ENCODE measurements at places on chromosomes 2 and 18. TPM values are rescaled to one million over a fixed set of nuclear protein-coding genes. Genes with fewer than 3 reads are reported as not detected.

GRCh38 chr2:219247678-219248642, 2.7 kb downstream of the STK16 start:
- H3K27me3 ChIP-seq = no peaks in the 10 kb centered on the region
- DNase-seq = no peak
- peak overlapping the region; percentile 96 for H3K4me3 ChIP-seq

DNA sequence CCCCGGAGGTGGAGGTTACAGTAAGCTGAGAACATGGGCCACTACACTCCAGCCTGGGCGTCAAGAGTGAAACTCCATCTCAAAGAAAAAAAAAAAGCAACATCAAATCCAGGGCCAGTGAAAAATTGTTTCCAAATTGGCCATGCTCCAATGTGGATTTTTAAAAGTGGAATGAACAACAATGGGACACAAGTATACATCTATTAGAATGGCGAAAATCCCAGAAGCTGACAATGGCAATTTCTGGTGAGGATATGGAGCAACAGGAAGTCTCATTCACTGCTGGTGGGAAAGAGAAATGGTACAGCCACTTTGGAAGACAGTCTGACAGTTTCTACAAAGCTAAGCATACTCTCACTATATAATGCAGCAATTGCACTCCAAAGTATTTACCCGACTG, 161.4 kb downstream of the UXS1 start:
- no peak overlapping the region for H3K4me3 ChIP-seq
- peaks cover 34% of the 10 kb centered on the region for H3K4me1 ChIP-seq
- H3K36me3 ChIP-seq = peaks cover 5% of the 10 kb centered on the region

DNA sequence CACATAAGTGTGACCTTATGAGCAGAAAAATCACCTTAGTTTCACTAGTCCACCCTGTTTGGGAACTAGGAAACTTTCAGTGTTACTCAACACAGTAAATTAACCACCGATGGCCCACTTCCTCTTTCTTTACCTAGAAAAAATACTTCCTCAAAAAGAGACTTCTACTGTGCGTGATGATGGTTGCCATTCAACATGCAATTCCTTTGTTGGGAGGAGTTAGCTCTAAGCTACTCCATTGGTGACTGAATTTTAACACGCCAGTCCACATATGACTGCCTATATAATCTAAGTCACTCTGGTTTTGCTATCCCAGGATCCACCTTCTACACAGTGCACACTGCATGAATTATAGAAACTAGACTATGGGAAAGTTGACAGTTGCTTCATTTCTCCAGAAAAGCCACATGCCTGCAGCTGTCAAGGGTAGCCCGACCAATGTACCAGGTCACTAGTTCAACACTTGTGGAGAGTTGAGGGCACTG, 47.8 kb upstream of the REG3G start:
- no peaks in the 10 kb centered on the region for H3K36me3 ChIP-seq
- H3K4me3 ChIP-seq = no peak overlapping the region
- H3K27me3 ChIP-seq = no peaks in the 10 kb centered on the region
- H3K27ac ChIP-seq = no peak overlapping the region
- DNase-seq = no peak
- no peaks in the 10 kb centered on the region for H3K4me1 ChIP-seq

DNA sequence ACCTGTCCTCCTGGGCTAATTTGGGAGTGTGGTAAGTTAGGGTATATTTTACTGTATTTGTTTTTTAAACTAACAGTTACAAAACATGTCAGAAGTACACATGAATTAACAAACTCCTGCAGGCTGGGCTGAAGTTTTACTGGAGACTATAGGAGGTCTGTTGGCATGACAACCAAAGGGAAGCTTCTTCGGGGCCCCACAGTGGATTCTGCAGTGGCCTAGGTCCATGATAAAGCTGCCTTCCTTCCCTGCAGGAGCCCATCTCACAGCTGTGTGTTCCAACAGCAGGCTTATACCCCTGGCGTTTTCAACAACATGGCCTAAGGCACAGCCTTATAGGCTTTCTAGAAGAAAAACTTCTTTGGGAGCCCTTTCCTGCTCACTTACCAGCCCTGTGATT, 128.0 kb upstream of the SETBP1 start:
- peaks cover 12% of the 10 kb centered on the region for H3K4me1 ChIP-seq
- DNase-seq = no peak
- H3K27me3 ChIP-seq = no peaks in the 10 kb centered on the region
- no peak overlapping the region for H3K27ac ChIP-seq
- H3K36me3 ChIP-seq = no peaks in the 10 kb centered on the region
- H3K4me3 ChIP-seq = no peak overlapping the region

GRCh38 chr2:9397201-9397600, 26.1 kb downstream of the ITGB1BP1 start:
- no peaks in the 10 kb centered on the region for H3K4me1 ChIP-seq
- no peak overlapping the region for H3K4me3 ChIP-seq
- no peak overlapping the region for H3K27ac ChIP-seq
- no peaks in the 10 kb centered on the region for H3K27me3 ChIP-seq

DNA sequence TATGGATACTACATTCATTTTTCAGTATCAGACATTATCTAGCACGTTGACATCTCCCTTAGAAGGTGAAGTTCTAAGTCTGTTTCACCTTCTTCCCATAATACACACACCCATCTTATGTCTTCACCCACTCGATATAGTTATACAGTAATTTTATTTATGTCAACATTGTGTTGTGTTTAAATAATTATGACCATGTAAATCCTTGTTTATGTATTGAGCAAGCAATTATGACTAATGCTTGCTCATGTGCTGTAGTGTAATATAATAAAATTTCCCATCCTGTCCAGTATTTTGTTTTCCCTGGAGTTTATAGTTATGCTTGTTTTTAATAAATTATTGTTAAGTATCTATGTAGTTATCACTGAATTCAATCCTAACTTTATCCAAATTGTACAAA, 163.2 kb downstream of the MTX2 start:
- no peak overlapping the region for H3K4me3 ChIP-seq
- H3K27ac ChIP-seq = no peak overlapping the region
- DNase-seq = no peak
- H3K36me3 ChIP-seq = peaks cover 5% of the 10 kb centered on the region
- H3K27me3 ChIP-seq = peaks cover 17% of the 10 kb centered on the region

DNA sequence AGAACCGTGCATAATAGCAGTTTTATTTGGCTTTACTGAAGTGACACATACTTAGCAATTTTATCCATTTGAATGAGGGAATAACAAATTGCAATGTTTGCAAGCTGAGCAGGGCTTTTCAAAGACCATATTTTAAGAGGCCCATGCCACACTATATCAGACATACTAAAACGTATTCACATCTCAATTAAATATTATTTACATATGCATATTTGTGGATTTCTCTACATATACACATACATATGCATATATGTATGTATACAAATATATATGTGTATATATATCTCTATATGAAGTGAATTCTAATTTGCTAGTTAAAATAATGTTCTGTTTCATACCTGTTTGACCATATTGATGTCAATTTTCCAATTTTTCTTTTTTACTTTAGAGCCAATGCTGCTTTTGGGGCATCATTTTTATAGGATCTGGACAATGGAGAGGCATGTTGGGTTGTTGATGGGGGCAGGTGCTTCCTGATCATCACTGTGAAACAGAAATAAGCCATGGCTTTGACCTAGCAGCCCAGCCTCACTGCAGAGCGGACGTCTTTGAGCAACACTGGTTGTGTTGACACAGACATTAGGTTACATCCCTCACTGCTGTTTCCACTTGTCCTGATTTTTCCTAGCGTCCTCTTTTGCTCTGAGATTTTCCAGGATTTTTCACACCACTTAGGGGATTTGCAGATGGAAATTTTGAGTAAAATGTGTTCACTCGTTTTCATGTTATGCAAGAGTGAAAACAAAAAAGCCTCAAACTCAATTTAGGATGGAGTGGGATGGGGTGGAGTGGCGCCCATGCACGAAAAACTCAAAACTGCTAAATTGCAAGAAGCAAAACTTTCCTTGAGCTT, 56.9 kb downstream of the RDH14 start:
- H3K4me3 ChIP-seq = no peak overlapping the region
- H3K36me3 ChIP-seq = no peaks in the 10 kb centered on the region
- H3K27me3 ChIP-seq = peaks cover 11% of the 10 kb centered on the region
- peaks cover 6% of the 10 kb centered on the region for H3K4me1 ChIP-seq

- H3K27me3 ChIP-seq = peaks cover 18% of the 10 kb centered on the region
- H3K4me3 ChIP-seq = no peak overlapping the region
- no peak overlapping the region for H3K27ac ChIP-seq
- no peaks in the 10 kb centered on the region for H3K36me3 ChIP-seq
- peak; percentile 44 for DNase-seq
Observed at GRCh38 chr2:235042576-235043515, 91.0 kb downstream of the SH3BP4 start.

- no peak for DNase-seq
- H3K27ac ChIP-seq = no peak overlapping the region
- H3K4me3 ChIP-seq = no peak overlapping the region
- H3K27me3 ChIP-seq = no peaks in the 10 kb centered on the region
- no peaks in the 10 kb centered on the region for H3K4me1 ChIP-seq
Observed at GRCh38 chr2:63035169-63035568, 15.5 kb upstream of the OTX1 start.

GRCh38 chr2:197028230-197028629, 101.7 kb upstream of the PGAP1 start:
- DNase-seq = no peak
- peaks cover 44% of the 10 kb centered on the region for H3K4me1 ChIP-seq
- H3K4me3 ChIP-seq = no peak overlapping the region
- peaks cover 60% of the 10 kb centered on the region for H3K36me3 ChIP-seq

DNA sequence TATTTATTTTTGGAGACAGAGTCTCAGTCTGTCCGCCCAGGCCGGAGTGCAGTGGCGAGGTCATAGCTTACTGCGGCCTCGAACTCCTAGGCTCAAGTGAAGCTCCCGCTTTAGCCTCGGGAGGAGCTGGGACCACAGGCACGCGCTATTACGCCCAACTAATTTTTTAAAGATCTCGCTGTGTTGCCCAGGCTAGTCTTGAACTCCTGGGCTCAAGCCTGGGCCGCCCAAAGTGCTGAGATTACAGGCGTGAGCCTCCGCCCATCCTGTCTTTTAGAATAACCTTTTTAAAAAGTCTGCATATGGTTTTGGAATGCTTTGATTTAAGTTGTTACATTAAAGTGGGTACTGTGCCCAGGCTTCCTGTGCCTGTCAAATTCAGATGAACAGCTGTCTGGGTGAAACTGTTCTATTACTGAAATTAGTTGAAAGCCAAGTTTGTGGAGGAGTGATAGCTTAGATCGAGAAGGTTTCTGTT, 944 bp downstream of the RAB3GAP1 start:
- H3K27ac ChIP-seq = peak overlapping the region; percentile 95
- DNase-seq = no peak
- H3K4me1 ChIP-seq = peaks cover 45% of the 10 kb centered on the region
- peaks cover 15% of the 10 kb centered on the region for H3K27me3 ChIP-seq
- H3K36me3 ChIP-seq = peaks cover 8% of the 10 kb centered on the region

DNA sequence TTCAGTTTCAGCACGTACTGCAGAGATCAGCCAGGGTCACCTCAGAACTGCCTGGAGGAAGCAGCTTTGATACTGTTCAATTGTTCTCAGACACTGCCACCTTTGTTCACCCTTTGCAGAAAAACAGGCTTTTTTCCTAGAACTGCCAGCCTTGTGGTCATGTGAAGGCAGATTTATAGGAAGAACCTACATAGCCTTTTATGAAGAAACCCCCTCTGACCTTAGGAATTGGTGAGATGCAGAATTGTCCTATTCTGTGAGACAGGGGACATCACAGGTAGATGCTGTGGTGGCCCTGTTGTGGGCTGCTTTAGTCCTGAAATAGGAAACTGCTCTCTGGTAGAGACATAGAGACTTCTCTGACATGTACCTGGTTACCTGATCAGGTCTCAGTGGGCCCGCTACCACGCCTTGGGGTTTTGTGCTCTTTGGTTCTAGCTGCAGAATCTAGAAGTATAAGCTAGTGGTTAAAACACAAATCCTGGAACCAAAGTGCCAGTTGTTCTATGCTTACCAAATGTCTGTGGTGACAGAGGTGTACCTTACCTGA, 206.6 kb downstream of the AGPS start:
- no peaks in the 10 kb centered on the region for H3K4me1 ChIP-seq
- peaks cover 17% of the 10 kb centered on the region for H3K27me3 ChIP-seq
- H3K36me3 ChIP-seq = no peaks in the 10 kb centered on the region
- H3K4me3 ChIP-seq = no peak overlapping the region
- H3K27ac ChIP-seq = no peak overlapping the region

DNA sequence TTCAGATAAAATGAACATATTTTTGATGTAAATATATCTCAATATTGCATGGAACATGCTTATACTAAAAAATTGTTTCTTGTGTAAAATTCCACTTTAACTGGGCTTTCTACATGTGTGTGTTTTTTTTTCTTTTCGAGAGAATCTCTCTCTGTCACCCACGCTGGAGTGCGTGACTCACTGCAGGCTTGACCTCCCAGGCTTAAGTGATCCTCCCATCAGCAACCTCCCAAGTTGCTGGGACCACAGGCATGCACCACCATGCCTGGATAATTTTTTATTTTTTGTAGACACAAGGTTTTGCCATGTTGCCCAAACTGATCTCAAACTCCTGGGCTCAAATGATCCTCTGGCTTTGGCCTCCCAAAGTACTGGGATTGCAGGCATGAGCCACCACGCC, 254.6 kb downstream of the LOXHD1 start:
- no peaks in the 10 kb centered on the region for H3K36me3 ChIP-seq
- no peak for DNase-seq
- H3K27me3 ChIP-seq = no peaks in the 10 kb centered on the region

- no peak for DNase-seq
- H3K36me3 ChIP-seq = no peaks in the 10 kb centered on the region
- no peak overlapping the region for H3K4me3 ChIP-seq
- H3K4me1 ChIP-seq = no peaks in the 10 kb centered on the region
Observed at GRCh38 chr2:29059624-29060023, 14.7 kb downstream of the PCARE start.

HAAO gene
- total RNA-seq = not detected

ABCG5 gene
- not detected for total RNA-seq

CAPN10 gene
- total RNA-seq = 73.9 TPM

GREB1 gene
- 1.1 TPM for total RNA-seq

ASAP2 gene
- total RNA-seq = not detected

CARF gene
- total RNA-seq = 3.4 TPM

GKN1 gene
- not detected for total RNA-seq

CHRNG gene
- not detected for total RNA-seq

FSIP2 gene
- 0.14 TPM for total RNA-seq

All from natural killer cell treated with Interleukin-12 subunit alpha and Interleukin-12 subunit beta and Interleukin-15 and Interleukin-18, amount 100 ng/mL, for 72 hours (primary cell).